ENCODE measurements at places on chromosomes 6 and 20.

- no peak for DNase-seq
Measured at GRCh38 chr20:32224463-32224862, 16.8 kb downstream of the POFUT1 start.

GRCh38 chr6:183668-184067, 108.6 kb upstream of the DUSP22 start:
- no peak for DNase-seq

DNA sequence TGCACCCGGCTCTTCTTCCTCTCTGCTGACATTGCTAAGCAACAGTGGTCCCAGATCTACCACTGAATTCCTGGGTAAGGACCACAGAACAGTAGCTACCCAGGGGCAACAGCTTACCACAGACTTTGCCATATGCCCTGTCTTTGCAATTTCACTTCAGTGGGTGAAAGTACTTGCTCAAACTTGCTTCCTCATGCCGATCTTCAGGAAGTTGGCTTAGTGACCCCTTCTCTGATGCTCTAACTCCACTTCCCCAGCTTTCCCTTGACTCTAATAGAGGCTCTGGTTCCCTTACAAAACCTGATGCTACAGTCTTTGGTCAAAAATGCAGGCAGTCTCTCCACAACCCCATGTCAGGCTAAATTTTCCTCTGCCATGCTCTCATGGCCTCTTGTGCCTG, 3.3 kb upstream of the TAAR5 start:
- no peak for DNase-seq

DNA sequence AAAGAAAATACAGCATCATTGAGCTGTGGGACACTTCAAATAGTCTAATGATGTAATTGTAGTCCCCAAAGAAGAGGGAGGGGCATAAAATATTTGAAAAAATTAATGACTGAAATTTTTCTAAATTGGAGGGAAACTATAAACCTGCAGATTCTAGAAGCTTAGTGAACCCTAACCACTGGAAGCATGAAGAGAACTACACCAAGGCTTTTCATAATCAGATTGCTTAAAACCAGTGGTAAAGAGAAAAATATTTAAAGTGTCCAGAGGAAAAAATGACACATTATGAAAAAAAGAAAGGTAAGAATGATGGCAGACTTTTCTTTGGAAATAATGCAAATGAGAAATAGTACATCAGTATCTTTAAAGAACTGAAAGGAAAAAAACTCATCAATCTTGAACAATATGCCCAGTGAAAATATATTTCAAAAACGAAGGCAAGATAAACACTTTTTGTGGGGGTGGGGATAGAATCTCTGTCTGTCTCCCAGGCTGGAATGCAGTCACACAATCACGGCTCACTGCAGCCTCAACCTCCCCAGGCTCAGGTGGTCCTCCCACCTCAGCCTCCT, 31.3 kb downstream of the BICRAL start:
- no peak for DNase-seq

DNA sequence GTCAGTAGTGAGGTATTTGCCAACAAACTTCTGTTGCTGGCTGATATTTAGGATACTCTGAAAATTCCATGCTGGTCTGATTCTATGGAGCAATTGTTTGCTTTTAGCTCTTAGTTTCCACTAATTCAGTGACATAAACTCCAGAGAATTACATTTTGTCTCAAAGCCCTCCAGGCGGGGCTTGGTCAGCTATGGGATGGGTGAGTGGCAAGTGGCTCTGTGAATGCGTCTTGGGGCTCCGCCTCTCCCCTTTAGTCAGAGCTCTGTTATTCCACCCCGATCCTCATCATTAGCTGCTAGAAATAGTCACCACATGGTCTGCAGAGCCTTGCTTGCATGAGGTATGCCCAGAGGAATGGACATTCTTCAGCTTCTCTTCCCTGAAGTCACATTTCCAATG, 540.6 kb downstream of the QKI start:
- no peak for DNase-seq

DNA sequence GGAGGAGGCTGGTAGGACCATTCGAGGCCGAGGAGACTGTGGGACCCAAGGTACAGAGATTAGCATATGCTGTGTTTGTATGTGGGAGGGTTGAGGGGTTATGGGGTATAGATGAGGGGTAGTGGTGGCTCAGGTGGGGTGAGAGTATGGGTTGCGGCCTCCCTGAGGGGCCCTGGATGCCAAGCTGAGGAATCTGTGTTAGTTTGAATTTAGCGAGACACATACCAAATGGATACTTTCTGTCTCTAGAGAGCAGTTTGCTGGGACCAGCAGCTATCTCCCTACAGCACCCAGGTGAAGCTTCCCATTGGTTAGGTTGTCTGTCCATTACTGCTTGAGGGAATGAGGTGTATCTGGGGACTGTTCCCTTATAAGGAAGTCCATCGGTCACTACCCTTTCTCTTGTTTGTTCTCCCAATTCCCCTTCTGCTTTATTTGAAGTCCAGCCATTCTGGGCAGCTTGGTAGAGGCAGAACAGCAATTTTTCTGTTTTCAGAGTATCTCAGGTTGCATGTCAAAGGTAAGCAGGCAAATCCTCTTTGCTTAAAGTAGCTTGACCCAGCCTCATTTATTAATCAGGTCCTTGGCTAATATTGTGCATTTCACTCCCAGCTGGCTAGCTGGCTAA, 15.2 kb downstream of the CHMP4B start:
- DNase-seq: no peak

DNA sequence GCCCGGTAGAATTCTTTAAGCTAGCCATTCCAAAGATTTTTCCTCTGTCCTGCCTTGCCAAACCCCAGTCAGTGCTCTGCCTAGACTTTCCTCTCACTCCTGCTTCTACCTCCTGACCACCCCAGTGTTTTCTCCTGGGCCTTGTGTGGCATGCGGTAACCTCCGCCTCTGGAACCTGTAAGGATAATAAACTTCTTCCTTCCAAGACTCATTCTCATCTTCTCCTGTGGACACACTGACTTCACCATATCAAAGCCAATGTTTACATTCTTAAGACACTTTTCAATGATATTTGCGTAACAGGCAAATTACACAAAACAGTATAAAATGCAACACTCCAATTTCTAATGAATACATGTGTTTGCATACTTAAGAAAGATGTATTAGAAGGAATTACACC, 354.6 kb downstream of the RNF144B start:
- no peak for DNase-seq

- no peak for DNase-seq
Measured at GRCh38 chr20:2390951-2391675, 10.4 kb downstream of the TGM6 start.

GRCh38 chr6:101668496-101669030, 275.1 kb downstream of the GRIK2 start:
- DNase-seq: no peak

DNA sequence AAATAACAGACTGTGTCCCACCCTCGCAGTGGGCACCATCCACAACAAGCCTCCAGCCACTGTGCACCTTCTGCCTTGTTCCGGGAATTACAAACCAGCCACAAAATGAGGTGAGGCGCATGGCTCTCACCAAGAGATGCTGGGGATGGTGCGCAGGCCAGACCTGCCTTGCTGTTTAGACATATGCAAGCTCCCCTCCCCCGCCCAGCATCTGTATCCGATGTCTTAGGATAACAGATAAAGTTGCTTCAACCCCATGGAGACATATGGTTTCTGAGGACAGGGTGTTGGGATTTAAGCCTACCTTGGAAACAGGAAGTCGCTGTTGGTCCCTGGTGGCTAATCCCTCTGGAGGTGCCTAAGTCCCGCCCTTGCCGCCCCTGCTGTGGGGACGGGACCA, 50.4 kb upstream of the MPC1 start:
- DNase-seq: no peak

GRCh38 chr6:148432462-148433195, 90.0 kb downstream of the SASH1 start:
- no peak for DNase-seq

- DNase-seq: no peak
Measured at GRCh38 chr6:107736713-107737396, 87.3 kb downstream of the SCML4 start.

GRCh38 chr20:64090165-64090564, 6.0 kb upstream of the LKAAEAR1 start:
- no peak for DNase-seq

- no peak for DNase-seq
Measured at GRCh38 chr6:14981960-14982359, 263.9 kb upstream of the JARID2 start.

DNA sequence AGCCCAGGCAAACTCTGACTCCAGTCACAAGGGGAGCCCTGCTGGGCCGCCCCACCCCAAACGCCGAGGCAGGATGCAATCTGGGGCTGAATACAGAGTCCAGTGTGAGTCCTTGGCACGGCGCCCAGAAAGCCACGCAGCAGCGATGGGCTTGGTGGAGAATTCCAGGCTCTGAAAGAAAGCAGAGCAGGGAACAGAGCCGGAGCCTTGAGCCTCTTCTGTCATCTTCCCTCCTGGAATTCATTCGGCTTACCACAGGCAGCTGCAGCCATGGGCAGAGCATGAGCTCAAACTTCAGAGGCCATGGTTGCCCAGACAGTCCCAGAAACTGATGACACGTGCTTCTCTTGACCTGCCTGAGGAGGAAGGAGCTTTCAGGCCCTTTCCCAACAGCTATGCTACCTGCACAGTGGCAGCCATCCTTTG, 441.1 kb upstream of the JARID2 start:
- DNase-seq: no peak

- no peak for DNase-seq
Measured at GRCh38 chr6:21034345-21034744, 500.1 kb downstream of the CDKAL1 start.

- DNase-seq: peak; percentile 88
Measured at GRCh38 chr20:31514154-31515071, at the start of gene HM13. TSS of gene HM13 (plus strand) at chr20:31514442. CDS start at chr20:31514552, 110 bp downstream.

DNA sequence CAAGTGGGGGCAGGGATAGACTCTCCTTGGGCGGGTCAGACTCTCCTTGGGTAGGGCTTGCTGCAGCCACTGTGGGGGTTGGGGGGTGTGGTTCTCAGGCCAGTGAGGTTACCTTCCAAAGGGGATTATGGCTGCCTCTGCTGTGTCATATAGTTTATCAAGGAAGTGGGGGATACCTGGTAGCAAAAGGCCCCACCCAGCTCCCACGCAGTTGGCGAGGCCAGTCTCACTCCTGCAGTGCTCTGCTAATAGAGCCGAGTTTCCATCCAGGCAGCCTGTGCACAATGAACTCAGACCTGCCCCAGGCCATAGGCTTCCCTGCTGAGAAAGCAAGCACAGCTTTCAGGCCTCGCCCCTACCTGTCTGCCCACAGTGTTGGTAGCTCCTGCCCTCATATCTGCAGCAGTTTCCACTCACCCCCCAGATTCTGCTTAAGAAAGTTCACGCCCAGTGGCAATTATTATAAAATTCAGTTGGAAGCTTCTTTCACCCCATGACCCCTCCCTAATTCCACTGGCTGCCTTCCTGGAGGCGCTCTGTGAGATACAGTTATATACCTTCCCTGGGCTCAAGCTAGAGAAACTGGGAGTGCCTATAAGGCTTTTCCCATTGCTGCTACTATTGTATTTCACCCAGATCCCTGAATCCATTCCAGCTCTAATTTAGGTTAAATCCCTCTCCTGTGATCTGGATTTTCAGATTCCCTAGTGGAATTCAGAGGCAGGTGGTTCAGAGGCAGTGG, 56.1 kb downstream of the HDDC2 start:
- DNase-seq: no peak

GRCh38 chr6:2581011-2581410, 169.7 kb downstream of the MYLK4 start:
- no peak for DNase-seq

DNA sequence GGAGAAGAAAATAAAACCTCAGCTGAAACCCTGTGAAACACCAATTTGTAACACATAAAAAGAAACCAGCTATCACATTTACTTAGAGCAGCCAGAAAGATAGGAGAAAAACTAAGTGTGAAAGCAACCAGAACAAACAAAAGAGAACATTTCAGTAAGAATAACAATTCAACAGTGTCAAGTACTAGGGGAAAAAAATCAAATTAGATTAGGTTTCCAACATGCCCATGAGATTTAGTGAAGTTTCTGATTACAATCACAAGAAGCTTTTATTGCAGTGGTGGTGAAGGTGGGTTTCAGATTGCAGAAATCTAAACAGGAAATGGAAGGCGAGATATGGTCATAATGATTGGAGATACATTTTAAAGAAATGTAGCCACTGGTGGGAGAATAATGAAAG, 22.1 kb upstream of the TRDN start:
- DNase-seq: no peak

All from activated naive CD4-positive, alpha-beta T cell treated with Interleukin-2 at 50 U/mL for 16 hours (primary cell).